ENCODE measurements at places on chromosomes 6 and 20.

DNA sequence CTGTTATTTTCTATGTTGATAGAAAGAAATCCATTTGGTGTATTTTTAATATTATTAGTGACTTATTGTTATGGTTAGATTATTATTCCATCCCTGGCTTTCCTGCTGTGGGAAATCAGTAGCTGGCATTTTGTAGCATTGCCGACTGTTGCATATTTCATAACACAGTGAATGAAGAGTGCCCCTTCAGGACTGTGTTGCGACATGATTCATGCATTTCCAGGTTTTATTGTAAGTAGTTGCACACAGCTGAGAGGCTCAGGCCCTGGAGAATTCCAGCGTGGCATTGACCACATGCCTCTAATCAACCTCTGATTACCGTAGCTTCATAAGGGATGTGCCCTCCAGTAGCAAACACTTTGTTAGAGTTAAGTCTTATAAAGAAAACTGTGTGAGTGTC lies 263.9 kb downstream of the FARS2 start:
- DNase-seq = no peak

DNA sequence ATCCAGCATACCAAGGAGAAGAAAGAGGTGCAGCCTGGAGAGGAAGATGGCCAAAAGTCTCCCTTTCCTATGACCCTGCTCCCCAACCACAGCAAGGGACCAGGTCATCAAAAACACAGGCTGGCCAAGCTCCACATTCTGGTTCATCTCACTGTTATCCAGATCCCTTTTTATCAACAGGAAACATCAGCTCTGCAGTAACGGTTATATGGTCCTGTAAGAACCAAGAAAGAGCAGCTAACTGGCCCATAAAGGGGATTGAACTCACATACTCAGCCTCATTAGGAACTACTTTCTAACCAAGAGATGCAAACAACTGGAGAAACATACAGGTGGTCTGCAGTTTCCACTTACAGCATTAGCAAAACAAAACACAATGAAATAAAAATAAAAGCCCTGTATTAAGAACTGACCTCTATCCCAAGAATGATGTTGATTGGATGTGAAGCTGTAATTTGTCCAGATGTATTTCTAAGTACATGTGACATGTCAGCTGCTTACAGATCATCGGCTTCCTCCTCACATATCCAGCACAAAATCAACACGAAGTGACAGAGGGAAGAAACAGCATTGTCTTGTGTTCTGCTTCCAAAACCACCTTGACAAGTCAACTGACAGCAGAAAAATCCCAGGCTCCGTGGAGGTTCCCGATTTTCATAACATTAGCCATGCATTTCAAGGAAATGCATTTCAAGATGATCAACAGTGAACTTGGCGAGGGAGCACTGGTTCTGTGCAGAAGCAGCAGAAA lies 557.2 kb upstream of the AGPAT4 start:
- DNase-seq = no peak

- no peak for DNase-seq
Observed at GRCh38 chr6:144585217-144585814, 300.2 kb downstream of the UTRN start.

DNA sequence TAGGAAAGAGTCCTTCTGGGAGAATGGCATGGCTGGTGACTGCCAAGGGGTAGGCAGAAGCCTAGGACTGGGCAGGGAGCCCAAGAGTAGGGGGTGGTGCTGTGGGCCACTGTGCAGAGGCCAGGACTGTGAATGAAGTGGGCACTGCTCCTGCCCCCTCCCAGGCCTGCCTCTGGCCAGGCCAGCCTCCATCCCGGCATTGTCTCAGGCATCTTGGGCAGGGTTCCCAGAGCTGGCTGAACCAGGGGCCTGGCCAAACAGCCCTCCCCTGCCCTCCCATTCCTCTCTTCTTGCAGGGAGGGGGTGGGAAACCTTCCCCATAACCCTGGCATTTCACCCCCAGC lies 81.6 kb downstream of the MRPL14 start:
- no peak for DNase-seq

DNA sequence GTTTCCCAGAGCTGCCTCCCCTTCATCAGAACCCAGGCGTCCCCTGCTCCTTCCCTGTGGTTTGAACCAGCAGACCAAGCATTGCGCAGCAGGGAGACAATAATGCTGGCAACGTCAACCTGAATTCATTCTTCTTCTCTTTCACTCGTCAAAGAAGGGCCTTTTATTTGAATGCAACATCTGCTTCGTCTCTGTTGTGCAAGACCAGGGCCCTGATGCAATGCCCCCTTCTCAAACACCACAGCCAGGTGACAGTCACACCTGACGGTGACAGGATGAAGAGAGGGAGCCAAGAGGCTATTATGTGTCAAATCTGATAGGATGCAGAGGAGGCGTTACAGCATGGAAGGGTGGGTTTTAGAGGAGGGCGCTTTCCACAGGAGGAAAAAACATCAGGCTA lies 8.0 kb downstream of the INSM1 start:
- no peak for DNase-seq

DNA sequence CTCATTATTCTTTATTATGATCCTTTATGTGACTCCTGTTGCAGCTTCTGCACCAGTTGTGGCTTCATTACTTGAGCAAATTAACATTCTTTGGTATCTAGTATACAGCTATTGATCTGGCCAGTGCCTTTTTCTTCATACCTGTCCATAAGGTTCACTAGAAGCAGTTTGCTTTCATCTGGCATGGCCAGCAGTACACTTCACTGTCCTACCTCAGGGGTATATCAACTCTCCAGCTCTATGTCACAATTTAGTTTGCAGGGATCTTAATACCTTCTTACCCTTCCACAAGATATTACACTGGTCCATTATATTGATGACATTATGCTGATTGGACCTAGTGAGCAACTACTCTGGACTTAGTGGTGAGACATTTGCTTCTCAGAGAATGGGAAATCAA lies 46.6 kb downstream of the VTA1 start:
- DNase-seq = no peak

GRCh38 chr6:72836971-72837370 lies 215.1 kb downstream of the KCNQ5 start:
- DNase-seq = no peak

- peak; percentile 45 for DNase-seq
Observed at GRCh38 chr20:33791959-33792597, 19.1 kb upstream of the CHMP4B start.

- DNase-seq = no peak
Observed at GRCh38 chr20:38386004-38386403, 39.7 kb downstream of the LBP start.

DNA sequence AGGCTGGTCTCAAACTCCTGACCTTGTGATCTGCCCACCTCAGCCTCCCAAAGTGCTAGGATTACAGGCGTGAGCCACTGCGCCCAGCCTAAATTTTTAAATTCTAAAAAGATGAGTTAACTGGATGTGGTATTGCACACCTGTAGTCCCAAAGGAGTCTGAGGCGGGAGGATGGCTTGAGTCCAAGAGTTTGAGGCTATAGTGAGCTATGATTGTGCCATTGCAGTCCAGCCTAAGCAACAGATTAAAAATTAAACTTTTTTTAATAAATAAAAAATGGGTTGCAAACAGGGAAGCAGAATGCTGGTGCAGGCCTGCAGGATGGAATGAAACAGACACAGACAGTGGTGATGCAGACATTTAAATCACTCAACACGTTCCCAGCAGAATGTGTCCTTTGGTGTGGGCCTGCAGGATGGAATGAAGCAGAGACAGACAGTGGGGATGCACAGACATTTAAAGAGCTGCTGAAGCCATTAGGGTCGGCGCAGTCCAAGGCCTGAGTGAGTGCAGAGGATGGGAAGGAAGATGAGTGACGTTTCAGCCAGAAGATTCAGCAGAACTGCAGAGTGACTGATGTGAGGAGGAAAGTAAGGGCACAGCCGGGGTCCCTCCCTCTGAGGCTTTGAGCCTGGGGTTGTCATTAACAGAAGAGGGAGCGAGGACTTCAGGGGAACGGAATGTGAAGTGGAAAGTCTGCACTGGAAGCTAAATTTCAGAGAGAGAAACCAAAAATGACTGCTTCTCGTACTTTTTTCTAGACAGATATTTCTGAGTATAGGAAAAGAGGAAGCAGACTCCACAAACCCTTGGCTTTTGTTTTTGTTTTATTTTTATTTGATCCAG lies 117.5 kb downstream of the RIN2 start:
- no peak for DNase-seq

DNA sequence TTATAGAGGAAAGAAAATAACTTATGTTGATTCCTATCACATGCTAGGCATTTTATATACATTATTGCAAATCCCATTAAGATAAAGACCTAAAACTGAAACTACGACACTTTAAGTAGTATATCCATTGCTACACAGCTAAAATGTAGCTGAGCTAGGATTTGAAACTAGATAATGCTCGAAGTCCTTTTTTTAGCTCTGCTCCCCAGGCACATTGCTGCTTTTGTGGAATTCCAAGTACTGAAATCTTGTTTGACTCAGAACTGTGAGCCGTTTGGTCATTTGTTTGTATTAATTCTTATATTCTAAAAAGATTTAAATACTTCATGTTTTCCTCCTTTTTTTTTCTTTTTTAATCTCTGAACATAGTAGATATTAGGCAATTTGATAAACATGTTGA lies 644.8 kb downstream of the HACE1 start:
- no peak for DNase-seq

GRCh38 chr6:66553441-66553840 lies 846.4 kb upstream of the EYS start:
- no peak for DNase-seq

- no peak for DNase-seq
Observed at GRCh38 chr6:82372656-82373055, 9.0 kb downstream of the TPBG start.

- no peak for DNase-seq
Observed at GRCh38 chr6:1473166-1473565, 83.8 kb downstream of the FOXF2 start.

GRCh38 chr6:52718550-52718949 lies 44.7 kb downstream of the GSTA2 start:
- DNase-seq = no peak

- DNase-seq = no peak
Observed at GRCh38 chr6:73624896-73625295, 28.9 kb downstream of the SLC17A5 start.

- DNase-seq = no peak
Observed at GRCh38 chr20:5927749-5928462, 22.4 kb downstream of the TRMT6 start.

- DNase-seq = no peak
Observed at GRCh38 chr6:111980971-111981840, 72.7 kb upstream of the CCN6 start.

- DNase-seq = no peak
Observed at GRCh38 chr20:36465109-36466080, 75.9 kb upstream of the MYL9 start.

DNA sequence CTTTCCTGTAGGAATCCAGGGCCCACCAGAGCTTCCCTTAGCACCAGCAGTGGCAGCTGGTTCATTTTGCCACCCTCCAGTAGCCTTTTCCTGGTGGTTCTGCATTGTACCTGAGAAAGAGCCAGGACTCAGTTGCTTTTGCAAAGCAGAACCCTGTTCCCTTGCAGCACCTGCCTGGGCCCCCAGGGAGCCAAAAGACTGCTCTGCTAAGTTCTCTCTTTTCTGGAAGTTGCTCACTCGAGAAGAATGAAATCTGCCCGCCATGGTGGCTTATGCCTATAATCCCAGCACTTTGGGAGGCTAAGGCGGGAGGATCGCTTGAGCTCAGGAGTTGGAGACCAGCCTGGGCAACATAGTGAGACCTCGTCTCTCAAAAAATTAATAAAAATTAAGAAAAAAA lies 24.0 kb downstream of the GHRH start:
- no peak for DNase-seq

DNA sequence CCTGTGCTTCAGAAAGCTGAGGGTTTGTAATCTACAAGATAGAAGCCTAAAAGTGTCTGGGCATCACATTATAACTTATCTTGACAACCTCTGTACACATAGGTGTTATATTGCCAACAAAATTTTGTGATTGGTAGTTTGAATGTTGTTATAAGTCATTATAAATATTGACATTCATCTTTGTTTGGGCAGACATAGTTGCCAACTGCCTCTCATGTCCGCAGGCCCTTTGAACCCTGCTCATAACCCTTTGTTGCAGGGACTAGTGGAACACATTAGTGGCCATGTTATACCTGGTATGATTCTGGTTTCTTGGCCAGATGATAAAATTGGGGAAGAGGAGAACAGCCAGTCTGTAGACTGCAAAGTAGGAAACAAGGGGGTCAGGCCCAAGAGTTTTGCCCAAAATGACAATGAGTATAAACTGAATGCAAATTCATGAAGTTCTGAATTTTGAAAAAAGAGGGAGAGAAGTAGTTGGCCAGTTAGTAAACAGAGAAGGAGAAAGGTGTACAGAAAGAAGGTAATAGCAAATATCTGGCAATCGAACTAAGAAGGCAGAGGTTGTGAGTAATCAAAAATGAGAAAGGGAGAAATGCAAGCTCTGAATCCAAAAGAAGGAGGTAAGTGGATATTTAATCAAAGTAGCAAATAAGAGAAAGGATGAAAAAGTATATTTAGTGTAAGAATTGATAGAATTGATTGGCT lies 21.6 kb upstream of the LMBRD1 start:
- no peak for DNase-seq

GRCh38 chr20:1818247-1818840 lies 76.9 kb upstream of the SIRPA start:
- no peak for DNase-seq

DNA sequence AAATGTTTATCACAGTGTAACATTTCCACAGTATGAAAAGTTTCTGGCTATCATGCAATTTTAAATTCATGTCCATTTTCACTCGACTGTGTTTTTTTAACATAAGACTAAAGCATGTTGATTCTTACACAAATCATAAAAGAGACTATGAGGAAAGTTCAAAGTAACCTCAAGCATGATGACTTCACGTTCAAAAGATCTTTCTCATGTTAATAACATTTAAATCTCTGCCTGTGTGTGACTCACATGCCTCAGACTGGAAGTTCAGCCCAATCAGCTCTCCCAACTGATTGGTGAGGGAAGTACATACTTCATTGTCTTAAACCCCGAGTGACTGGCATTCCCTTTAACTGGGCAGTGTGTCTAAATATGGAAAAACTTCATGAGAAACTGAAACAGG lies 37.4 kb downstream of the ATXN1 start:
- DNase-seq = no peak

DNA sequence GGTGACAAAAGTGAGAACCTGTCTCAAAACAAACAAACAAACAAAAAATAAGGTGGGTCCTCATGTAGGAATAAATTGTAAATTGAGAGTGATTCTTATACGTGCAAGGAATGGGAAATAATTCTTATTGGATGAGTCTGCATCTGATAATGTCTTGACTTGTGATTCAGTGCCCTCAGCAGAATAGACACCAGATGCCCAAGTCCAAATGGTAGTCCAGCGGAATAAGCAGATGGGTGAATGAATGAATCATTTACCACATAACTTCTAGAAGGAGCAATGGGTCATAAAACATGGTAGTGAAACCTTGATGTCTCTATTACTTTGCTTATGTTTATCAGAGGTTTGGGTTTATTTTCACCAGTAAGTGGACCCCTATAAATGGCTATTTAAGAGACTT lies 747.7 kb downstream of the PHF3 start:
- DNase-seq = no peak

GRCh38 chr6:53344969-53345368 lies 3.8 kb downstream of the ELOVL5 start:
- DNase-seq = no peak

DNA sequence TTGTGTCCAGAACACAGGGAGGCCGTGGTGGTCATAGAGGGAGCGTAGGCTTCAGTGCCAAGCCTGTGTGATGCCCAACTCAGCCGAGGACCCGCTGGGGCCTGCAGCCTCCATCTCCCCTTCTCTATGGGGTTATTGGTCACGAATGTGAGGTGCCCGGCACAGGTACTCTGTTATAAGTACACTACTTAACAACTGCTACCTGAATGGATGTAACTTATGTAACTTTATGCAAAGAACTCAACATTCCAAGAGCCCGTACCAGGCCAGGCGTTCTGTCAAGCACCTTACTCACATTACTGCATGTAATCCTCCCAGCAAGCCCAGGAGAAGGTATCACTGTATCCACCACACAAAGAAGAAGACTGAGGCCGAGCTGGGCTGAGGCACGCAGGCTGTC lies 24.5 kb upstream of the TBXT start:
- DNase-seq = no peak
